NCI-H446 treated with DMSO at 0.1 percent for 48 hours (cell line): ENCODE measurements at places on chromosomes 3 and 15.

- DNase-seq = no peak
Observed at GRCh38 chr3:16350597-16351318, 85.7 kb downstream of the OXNAD1 start.

- no peak for DNase-seq
Observed at GRCh38 chr3:18703798-18704197, 278.7 kb upstream of the SATB1 start.

GRCh38 chr15:90495067-90495466, 34.7 kb upstream of the CRTC3 start:
- no peak for DNase-seq

DNA sequence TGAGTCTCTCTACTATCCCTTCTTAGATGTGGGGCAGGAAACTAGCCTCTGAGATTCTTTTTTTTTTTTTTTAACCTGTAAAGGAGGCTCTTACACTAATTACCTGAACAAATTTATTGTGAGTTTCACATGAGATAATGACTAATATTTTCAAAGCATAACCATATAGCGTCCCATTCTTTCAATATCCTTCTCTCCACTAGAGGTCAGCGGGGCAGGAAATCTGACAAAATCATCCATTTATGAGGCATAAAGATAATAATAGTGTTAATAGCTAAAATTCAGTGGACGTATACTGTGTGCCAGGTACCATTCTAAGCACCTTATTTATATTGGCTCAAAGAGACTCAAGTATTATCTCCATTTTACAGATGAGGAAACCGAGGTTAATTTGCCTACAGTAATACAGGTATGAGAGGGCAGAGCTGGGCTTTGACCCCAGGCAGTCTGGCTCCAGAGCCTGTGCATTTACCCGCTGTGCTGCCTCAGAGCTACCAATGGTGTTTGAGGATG, 16.3 kb upstream of the SMAD6 start:
- no peak for DNase-seq
